ENCODE measurements at places on chromosomes 2 and 18.

- no peak for DNase-seq
These were observed 270.7 kb upstream of the HNMT start for GRCh38 chr2:137693534-137693933.

DNA sequence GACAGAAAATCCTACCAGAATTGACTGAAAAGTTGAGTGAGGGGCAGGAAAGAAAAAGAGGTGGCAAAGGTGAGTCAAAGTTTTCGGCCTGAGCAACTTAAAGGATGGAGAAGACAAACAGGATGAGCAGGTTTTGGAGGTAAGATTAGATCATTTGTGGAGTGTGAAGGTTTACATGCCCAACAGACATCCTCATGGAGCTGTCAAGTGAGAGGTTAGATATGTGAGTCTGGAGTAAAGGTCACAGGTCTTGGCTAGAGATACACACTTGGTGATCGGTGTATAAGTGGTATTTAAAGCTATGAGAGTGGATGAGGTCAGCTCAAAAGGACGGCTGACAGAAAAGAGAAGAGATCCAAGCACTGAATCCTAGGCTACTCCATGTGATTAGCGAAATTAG, 11.1 kb upstream of the MYL12A start:
- DNase-seq, result no peak

- no peak for DNase-seq
These were observed 995 bp downstream of the TMEM127 start for GRCh38 chr2:96264656-96265348.

- DNase-seq, result no peak
These were observed 13.8 kb upstream of the MRPL19 start for GRCh38 chr2:75632813-75633212.

GRCh38 chr2:20669562-20670314, 2.8 kb downstream of the GDF7 start:
- DNase-seq, result no peak

DNA sequence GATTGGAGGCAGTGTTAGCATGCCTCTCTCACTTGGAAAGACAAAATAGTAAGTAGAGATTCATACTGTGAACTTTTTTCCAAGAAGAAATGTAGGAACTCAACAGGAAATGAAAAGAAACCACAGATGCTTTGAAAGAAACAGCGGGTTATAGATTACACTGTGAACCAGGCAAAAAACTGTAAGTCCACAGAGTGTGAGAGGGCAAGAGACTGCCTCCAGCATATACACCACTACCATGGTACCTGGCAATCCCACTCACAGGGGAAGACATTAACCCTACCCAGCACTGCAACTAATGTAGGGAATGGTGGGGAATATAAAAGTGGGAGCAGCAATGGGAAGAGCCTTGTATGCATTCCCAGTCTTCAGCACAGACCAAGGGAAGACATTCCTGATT, 150.6 kb upstream of the GALNT5 start:
- DNase-seq, result no peak

- no peak for DNase-seq
These were observed 61.5 kb upstream of the DOCK10 start for GRCh38 chr2:225103737-225104141.

DNA sequence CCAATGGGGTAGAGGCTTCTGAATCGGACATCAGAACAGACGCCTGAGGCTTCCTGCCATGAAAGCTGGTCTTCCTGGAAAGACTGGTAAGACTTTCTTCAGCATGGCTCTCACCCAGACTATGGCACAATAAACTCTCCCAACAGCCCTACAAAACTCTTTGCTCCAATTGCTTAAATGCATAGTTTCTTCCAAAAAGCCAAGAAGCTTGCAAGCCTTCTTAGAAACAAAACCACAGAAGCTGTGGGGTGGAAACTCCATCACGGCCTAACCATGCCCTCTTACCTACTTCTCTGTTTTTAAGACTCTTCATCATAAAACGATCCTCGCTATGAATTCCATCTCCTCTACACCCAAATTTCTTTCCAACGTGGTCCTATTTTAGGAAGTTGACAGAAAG, 48.2 kb downstream of the PAX8 start:
- DNase-seq, result no peak

GRCh38 chr2:102473631-102474030, 605 bp downstream of the SLC9A4 start:
- no peak for DNase-seq

DNA sequence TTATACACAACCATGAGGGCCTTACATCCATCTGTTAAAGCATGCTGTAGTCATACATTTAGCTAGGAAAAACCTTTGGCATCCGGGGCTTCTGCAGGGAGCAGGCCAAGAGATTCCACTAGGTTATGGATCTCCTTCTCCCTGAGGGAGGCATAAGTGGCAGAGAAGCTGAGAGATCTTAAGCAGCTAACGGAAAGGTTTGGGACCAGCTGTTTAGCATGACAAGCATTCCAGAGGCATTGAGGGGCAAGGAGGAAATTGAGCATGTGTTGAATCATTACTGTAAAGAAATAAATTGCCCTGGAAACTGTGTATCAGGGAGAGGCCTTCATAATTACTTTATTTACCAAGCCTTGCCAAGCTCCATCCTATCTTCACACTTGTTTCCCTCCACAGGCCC, 643.1 kb downstream of the CNTNAP5 start:
- no peak for DNase-seq

DNA sequence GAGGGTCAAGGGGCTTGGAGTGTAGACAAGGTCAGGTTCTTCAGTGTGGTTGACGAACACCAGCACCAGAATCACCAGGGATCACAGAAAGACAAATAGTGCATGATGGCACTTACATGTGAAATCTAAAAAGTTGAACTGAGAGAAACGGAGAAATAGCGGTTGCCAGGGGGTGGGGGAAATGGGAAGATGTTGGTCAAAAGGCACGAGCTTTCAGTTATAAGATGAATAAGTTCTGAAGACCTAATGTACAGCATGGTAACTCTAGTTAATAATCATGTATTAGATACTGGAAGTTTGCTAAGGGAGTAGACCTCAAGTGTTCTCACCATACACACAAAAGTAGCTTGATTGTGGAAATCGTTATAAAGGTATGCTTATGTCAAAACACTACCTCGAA, 43.7 kb upstream of the DARS1 start:
- no peak for DNase-seq

GRCh38 chr2:162579986-162580385, 236.1 kb downstream of the GCA start:
- DNase-seq, result no peak

DNA sequence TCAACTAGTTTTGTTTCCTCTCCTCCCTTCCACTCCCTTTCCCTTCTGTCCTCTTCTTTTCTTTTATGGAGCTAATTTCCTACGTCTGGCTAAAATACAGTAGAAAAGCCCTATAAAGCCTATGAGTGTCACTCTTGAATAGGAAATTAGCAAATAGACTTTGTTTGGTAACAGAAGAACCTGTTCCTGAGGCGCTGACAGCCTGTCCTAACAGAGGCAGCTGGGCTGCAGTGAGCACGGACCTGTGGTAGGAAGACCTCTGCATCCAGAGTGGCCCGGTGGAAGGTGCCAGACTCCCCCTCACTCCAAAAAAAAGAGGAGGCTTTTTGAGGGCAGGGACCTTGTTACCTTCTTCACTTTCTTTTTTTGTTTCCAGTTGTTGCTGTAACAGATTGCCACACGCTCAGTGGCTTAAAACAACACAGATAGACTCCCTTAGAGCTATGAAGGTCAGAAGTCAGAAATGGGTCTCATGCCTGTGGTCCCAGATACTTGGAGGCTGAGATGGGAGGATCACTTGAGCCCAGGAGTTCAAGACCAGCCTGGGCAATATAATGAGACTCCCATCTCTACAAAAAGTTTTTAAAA, 81.2 kb upstream of the TXNDC2 start:
- no peak for DNase-seq

DNA sequence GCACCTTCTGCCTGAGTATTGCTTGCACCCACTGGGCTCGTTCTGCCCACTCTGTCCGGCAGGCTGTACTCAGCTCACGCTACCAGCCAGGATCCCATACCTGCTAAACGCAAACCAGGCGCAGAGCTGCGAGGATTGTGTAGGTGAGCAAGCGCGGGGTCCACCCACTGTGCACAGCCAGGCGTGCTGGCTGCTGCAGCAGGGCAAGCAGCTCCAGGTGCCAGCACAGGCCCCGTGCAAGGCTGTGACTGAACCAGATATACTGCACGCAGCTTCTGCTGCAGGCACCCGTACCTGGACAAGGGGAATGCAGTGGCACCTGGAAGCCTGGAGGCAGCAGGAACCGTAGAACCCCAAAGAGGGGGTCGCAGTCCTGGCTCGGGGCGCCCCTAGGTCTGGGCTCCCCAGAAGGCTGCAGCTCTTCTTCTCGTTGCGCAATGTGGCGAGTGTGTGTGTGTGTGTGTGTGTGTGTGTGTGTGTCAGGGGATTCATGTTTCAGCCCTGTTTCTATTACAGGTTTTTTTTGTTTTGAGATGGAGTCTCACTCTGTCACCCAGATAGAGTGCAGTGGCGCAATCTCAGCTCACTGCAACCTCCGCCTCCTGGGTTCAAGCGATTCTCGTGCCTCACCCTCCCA, 46.1 kb upstream of the RAB1A start:
- DNase-seq, result no peak

GRCh38 chr2:15772086-15772595, 168.2 kb upstream of the MYCN start:
- DNase-seq, result no peak

- no peak for DNase-seq
These were observed 64.6 kb downstream of the KCTD18 start for GRCh38 chr2:200445284-200445683.

- no peak for DNase-seq
These were observed 89.7 kb upstream of the YWHAQ start for GRCh38 chr2:9720352-9721093.

GRCh38 chr18:47795434-47795814, 135.0 kb downstream of the SMAD2 start:
- DNase-seq, result no peak

GRCh38 chr2:208545403-208546042, 138.9 kb downstream of the PTH2R start:
- DNase-seq, result no peak

DNA sequence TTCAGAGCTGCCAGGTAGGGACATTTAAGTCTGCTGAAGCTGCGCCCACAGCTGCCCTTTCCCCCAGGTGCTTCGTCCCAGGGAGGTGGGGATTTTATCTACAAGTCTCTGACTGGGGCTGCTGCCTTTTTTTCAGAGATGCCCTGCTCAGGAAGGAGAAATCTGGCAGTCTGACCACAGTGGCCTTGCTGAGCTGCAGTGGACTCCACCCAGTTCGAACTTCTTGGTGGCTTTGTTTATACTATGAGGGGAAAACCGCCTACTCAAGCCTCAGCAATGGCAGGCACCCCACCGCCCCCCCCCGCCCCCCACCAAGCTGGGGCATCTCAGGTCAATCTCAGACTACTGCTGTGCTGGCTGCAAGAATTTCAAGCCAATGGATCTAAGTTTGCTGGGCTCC, 458.1 kb upstream of the RAB12 start:
- DNase-seq, result no peak

GRCh38 chr2:44974064-44974715, 32.7 kb downstream of the SIX3 start:
- no peak for DNase-seq

GRCh38 chr2:239093542-239093941, 245.7 kb downstream of the TWIST2 start:
- DNase-seq, result no peak

GRCh38 chr2:106839849-106840595, 45.9 kb downstream of the ST6GAL2 start:
- DNase-seq, result no peak

DNA sequence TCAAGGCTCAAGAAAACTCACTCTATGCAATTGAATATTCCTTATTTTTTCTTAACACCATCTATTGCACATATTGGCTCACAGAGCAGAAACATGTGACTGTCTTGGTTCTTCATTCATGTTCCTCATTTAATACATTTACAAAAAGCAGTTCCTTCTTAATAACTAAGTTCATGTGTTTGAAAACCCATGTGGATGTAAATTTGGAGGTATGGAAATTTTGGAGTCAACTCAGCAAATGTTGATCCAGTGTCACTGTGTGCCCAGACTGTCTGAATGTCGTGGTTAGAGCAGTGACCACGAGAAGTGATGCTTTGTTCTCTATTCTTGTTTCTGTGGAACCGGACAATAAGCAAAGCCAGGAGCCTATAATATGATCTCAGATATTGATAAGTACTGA, 299.1 kb downstream of the SETBP1 start:
- no peak for DNase-seq

GRCh38 chr2:116810645-116811044, 1003.8 kb upstream of the DDX18 start:
- no peak for DNase-seq

GRCh38 chr18:67876871-67877270, 360.4 kb upstream of the DSEL start:
- DNase-seq, result no peak

DNA sequence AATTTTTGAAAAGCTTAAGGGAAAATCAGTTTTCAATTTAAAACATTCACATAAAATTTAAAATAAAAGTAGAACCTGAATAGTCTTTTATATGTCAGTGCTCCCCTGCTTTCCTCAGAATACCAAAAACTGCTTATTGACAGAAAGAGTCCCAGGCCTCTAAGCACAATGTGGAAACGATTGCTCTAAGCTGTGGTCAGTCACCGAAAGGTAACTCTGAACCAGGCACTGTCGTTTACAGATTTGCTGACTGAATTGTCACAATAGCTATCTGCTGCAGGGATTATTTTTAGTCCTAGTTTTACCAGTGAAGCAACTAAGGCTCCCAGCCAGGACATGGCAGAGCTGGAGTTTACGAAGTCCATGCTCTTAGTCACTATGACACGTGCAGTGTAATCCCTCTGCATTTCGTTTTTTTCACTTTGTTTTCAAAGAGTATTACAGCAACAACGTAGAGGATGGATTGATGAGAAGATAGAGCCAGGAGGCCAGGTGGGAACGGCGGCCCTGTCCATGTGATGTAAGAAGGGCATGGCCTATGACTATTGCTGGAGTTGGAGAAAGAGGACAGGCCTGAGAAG, 28.1 kb upstream of the TMEM247 start:
- DNase-seq, result no peak

GRCh38 chr2:133819906-133820305, 251.6 kb upstream of the NCKAP5 start:
- no peak for DNase-seq

DNA sequence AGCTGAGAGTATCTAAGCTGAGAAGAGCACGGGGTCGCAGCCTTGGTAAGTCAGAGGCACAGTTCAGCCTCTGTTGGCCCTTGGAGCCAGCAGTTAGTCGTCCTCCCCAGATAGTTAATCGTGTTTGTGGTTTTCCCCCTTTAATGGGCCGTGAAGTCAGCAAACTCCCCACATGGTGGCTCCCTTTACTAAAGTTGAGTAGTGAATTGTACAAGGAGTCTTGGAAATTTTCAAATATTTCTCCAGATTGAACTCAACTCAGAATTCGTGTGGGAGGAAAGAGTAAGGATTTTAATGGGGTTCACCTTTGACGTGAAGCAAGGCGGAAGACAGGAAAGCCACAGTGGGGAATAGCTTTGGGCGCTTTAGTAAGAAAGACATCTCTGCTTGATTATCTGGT, 2.4 kb upstream of the ADCYAP1 start:
- no peak for DNase-seq
